Heart left ventricle (tissue), 16 donors: ENCODE measurements at places on chromosomes 6 and 20.

GRCh38 chr6:20467437-20467836, 65.8 kb downstream of the E2F3 start:
- no peaks in the 10 kb centered on the region for H3K4me1 ChIP-seq
- no peak for DNase-seq
- no peaks in the 10 kb centered on the region for H3K36me3 ChIP-seq
- no peak overlapping the region for H3K27ac ChIP-seq
- H3K4me3 ChIP-seq: no peak overlapping the region
- H3K27me3 ChIP-seq: no peaks in the 10 kb centered on the region

DNA sequence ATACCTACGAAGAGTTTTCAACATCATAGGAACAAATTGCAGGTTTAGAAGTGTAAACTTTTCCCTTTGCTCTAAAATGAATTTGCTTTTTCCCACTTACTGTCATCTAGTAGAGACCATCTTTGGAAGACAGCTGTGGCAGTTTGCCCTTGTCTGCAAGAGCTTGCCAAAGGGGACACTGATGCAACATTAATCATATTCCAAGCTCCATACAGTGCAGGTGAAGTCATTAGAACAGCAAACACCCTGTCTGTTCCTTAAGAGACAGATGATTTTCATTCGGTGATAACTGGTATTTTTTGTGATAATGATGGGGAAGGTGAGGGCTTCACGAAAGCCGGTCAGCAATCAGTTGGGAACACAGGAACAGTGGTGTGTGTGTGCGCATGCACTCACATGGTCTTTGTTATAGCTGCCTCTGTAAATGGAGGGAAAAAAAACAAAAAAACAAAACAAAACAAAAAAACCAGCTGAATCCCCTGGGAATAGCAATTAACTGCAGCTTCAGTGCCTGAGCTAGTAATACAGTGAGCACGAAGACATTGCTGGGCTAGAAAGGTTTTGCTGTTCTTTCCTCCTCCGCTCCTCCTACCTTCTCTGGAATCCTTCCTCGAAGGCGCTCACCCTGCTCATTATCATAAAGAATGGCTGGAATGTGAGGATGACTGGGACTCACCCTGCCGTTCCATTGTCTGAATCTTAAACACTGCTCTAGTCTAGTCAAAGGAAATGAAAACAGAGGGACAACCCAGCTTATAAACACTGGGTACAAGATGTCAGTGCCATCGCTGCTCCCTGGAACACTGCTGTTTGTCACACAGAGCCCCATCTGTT, 35.2 kb upstream of the KIF13A start:
- no peak overlapping the region for H3K4me3 ChIP-seq
- H3K27ac ChIP-seq: no peak overlapping the region
- H3K4me1 ChIP-seq: no peaks in the 10 kb centered on the region
- DNase-seq: no peak
- H3K27me3 ChIP-seq: no peaks in the 10 kb centered on the region
- H3K36me3 ChIP-seq: no peaks in the 10 kb centered on the region

- H3K36me3 ChIP-seq: no peaks in the 10 kb centered on the region
- DNase-seq: no peak
- no peaks in the 10 kb centered on the region for H3K27me3 ChIP-seq
- no peak overlapping the region for H3K27ac ChIP-seq
Observed at GRCh38 chr6:98590997-98591396, 243.4 kb upstream of the POU3F2 start.

- no peak for DNase-seq
- H3K4me3 ChIP-seq: no peak overlapping the region
- no peaks in the 10 kb centered on the region for H3K4me1 ChIP-seq
- no peak overlapping the region for H3K27ac ChIP-seq
- no peaks in the 10 kb centered on the region for H3K36me3 ChIP-seq
Observed at GRCh38 chr6:45757443-45758130, 258.1 kb downstream of the CLIC5 start.

GRCh38 chr6:17393892-17394631, 667 bp downstream of the CAP2 start:
- H3K4me3 ChIP-seq: peak overlapping the region; percentile 57
- DNase-seq: peak; percentile 39
- no peaks in the 10 kb centered on the region for H3K36me3 ChIP-seq

GRCh38 chr6:5141046-5141445, 55.9 kb downstream of the PPP1R3G start:
- no peaks in the 10 kb centered on the region for H3K27me3 ChIP-seq
- DNase-seq: no peak
- no peak overlapping the region for H3K4me3 ChIP-seq
- no peaks in the 10 kb centered on the region for H3K36me3 ChIP-seq
- H3K4me1 ChIP-seq: no peaks in the 10 kb centered on the region

DNA sequence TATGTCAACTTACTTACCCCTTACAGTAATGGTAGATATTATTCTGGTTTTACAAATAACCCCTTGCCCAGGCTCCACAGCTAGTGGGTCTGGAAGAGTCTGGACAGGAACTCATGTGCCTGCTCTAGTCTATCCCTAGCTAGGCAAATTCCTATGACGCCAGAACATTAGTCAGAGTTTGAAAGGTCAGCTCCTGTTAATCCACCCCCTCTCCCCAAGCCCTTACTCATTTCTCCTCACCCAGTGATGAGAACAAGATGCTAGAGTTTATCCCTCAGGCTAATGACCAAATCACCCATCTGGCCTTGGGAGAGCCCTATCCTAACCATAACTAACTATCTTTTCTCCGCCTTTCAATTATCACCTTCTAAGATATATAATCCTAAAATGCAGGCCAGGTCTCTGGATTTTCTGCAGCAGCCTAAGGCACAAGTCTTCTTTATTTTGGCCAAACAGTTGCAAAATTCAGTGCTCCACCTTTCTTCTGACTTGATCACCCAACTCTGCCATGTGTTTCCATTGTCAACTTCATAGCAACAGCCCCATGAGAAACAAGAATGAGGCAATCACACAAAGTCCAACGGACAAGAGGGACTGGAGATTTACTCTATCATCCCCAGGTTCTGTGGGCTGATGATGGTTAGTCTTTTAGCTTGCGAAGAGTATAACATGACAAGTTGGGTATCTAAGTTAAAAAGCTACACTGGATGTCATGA, 113.3 kb downstream of the TASP1 start:
- DNase-seq: no peak
- no peak overlapping the region for H3K4me3 ChIP-seq
- no peaks in the 10 kb centered on the region for H3K36me3 ChIP-seq

GRCh38 chr6:127950566-127951145, 49.8 kb upstream of the THEMIS start:
- DNase-seq: no peak
- H3K36me3 ChIP-seq: no peaks in the 10 kb centered on the region
- no peaks in the 10 kb centered on the region for H3K27me3 ChIP-seq
- H3K4me1 ChIP-seq: no peaks in the 10 kb centered on the region

DNA sequence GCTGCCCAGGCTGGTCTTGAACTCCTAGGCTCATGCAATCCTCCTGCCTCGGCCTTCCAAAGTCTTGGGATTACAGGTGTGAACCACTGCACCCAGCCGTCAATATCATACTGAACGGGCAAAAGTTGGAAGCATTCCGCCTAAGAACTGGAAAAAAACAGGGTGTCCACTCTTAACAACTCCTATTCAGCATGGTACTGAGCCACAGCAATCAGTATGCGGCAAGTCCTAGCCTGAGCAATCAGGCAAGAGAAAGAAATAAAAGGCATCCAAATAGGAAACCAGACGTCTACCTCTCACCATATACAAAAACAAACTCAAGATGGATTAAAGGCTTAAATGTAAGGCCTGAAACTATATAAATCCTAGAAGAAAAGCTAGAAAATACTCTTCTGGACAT, 83.1 kb downstream of the FKBP5 start:
- no peak overlapping the region for H3K27ac ChIP-seq
- H3K4me3 ChIP-seq: no peak overlapping the region
- no peaks in the 10 kb centered on the region for H3K27me3 ChIP-seq

GRCh38 chr6:82862543-82862942, 203.1 kb downstream of the UBE3D start:
- no peaks in the 10 kb centered on the region for H3K4me1 ChIP-seq
- DNase-seq: no peak
- no peak overlapping the region for H3K4me3 ChIP-seq
- H3K27me3 ChIP-seq: no peaks in the 10 kb centered on the region
- H3K36me3 ChIP-seq: no peaks in the 10 kb centered on the region

DNA sequence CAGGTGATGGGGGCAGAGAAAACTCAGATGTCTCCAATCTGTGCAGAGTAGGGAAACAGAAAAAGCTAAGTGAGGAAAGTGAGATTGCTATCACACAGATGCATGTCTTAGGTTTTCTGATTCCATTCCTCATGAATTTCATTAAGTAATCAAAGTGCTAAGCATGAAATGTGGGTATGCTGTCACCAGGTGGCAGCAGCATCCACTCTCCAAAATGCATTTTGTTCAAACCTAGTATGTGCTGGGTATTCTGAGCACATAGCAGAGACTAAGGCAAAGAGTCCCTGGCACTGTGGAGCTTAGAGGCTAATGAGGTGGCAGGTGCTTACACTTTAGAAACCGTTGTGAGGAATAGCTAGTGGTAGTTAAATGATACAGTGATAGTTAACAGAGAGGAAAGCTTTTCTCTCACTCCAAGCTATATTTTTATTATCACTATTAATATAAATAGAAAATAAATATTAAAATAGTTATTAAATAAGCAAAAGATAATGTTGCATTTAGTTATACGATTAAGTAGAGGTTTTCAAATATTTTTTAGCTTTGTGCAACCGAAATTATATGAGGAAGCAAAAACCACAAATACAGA, 179.5 kb downstream of the CDH26 start:
- DNase-seq: no peak
- peak overlapping the region; percentile 67 for H3K27ac ChIP-seq
- peak overlapping the region; percentile 46 for H3K4me3 ChIP-seq
- H3K27me3 ChIP-seq: no peaks in the 10 kb centered on the region

DNA sequence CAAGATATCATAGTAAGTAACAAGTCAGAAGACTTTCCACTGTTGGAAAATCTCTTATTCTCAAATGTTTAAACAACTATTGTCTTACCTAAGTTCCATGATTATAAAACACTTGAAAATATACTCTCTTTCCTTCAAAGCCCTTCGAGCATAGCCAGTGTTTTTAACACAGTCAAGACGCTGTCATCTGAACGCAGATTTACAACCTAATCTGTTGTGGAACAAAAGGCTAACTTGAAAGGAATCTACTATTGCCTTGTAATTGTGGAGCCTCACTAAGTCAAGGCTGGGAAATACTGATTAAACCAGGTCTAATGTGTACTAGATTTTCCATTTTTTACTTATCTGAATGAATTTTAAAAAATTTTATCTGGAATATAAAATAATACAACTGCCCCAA, 205.8 kb downstream of the TRDN start:
- peaks cover 7% of the 10 kb centered on the region for H3K4me1 ChIP-seq
- no peaks in the 10 kb centered on the region for H3K36me3 ChIP-seq
- H3K4me3 ChIP-seq: no peak overlapping the region
- no peak for DNase-seq
- no peaks in the 10 kb centered on the region for H3K27me3 ChIP-seq

GRCh38 chr20:57048027-57048869, 218.2 kb downstream of the BMP7 start:
- no peak overlapping the region for H3K4me3 ChIP-seq
- DNase-seq: no peak
- no peaks in the 10 kb centered on the region for H3K4me1 ChIP-seq
- H3K27ac ChIP-seq: no peak overlapping the region
- H3K36me3 ChIP-seq: no peaks in the 10 kb centered on the region

DNA sequence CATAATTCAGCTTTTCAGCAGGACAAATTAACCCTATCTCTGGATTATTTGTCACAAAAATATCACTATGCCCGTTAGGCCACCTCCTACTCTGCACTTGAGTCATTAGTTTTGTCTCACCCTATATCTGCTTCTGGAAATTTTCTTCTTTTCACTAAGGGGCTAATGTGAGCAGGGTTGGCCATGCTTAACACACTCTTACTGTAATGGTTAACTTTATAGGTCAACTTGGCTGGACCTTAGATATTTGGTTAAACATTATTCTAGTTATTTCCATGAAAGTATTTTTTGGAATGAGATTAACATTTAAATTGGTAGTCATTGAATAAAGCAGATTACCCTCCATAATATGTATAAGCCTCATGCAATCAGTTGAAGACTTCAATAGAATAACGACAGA, 394.6 kb upstream of the PTCHD4 start:
- no peak for DNase-seq
- H3K4me1 ChIP-seq: no peaks in the 10 kb centered on the region
- H3K27ac ChIP-seq: no peak overlapping the region
- no peaks in the 10 kb centered on the region for H3K36me3 ChIP-seq
- H3K27me3 ChIP-seq: no peaks in the 10 kb centered on the region

- H3K4me1 ChIP-seq: no peaks in the 10 kb centered on the region
- H3K4me3 ChIP-seq: no peak overlapping the region
- H3K36me3 ChIP-seq: no peaks in the 10 kb centered on the region
- no peaks in the 10 kb centered on the region for H3K27me3 ChIP-seq
Observed at GRCh38 chr6:100948381-100949133, 67.4 kb upstream of the ASCC3 start.

DNA sequence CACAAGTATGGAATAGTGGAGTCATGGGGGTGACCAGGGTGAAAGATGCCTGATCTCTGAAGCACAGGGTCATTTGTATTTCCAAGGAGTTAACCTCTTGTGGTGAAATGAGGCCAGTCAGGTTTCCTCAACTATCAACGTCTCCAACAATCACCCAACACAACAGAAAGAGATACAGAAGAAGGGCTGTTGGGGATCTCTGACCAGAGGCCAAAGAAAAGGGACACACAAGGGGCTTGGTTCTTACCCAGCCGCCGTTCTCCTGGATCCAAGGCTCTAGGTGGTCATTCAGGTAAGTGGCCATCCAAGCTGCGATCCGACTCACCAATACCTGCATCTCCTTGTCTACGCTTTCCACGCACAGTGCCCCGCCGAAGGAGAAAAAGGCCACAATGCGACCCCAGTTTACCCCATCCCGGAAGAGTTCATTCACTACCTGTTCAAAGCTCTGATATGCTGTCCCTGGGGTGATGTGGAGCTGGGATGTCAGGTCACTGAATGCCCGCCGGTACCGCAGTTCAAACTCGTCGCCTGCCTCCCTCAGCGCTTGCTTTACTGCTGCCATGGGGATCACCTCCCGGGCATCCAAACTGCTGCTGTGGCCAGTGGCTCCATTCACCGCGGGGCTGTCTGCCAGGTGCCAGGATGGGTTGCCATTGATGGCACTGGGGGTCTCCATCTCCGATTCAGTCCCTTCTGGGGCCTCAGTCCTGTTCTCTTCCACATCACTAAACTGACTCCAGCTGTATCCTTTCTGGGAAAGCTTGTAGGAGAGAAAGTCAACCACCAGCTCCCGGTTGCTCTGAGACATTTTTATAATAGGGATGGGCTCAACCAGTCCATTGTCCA, 1.0 kb downstream of the BCL2L1 start:
- no peaks in the 10 kb centered on the region for H3K27me3 ChIP-seq
- DNase-seq: peak; percentile 49
- H3K4me3 ChIP-seq: peak overlapping the region; percentile 93
- peaks cover 42% of the 10 kb centered on the region for H3K4me1 ChIP-seq
- H3K27ac ChIP-seq: peak overlapping the region; percentile 100

- no peaks in the 10 kb centered on the region for H3K27me3 ChIP-seq
- peaks cover 36% of the 10 kb centered on the region for H3K4me1 ChIP-seq
- no peak overlapping the region for H3K4me3 ChIP-seq
- H3K27ac ChIP-seq: no peak overlapping the region
- H3K36me3 ChIP-seq: no peaks in the 10 kb centered on the region
Observed at GRCh38 chr20:48283470-48284110, 498.3 kb upstream of the SULF2 start.

GRCh38 chr20:58026361-58026760, 202.1 kb downstream of the ANKRD60 start:
- no peak for DNase-seq
- H3K36me3 ChIP-seq: no peaks in the 10 kb centered on the region
- peaks cover 20% of the 10 kb centered on the region for H3K4me1 ChIP-seq
